Amygdala (tissue), 56 donors: ENCODE measurements at places on chromosomes 3 and 15.
A peak's percentile ranks its signal among the peaks of the same experiment; 100 is the strongest.

GRCh38 chr3:116367761-116368395 lies 77.4 kb downstream of the LSAMP start:
- no peak for DNase-seq

DNA sequence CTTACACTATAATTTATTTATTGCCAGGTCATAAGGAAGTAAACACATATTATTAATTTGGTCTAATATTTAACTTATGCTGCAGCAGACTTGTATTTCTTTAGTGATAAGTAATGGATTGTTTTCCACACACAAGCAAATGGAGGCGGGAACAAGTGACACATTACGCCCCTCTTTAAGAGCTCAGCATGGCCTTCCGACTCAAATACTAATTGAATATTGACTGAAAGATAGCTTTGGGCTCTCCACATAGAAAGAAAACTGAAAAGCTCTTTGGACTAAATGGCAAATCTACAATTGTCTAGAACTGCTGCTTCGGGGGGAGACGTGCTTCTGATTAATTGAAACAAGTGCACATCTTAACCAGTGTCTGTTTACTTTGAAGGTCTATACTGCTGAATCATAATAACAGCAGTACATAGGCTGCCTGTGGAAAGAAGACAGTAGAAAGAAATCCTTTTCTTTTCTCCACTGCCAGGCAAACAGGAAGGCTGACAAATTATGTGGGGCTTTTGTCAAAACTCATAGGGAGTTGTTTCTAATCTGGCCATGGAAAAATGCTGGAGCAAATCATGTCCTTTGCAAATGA lies 15.9 kb downstream of the CADPS start:
- no peak for DNase-seq

DNA sequence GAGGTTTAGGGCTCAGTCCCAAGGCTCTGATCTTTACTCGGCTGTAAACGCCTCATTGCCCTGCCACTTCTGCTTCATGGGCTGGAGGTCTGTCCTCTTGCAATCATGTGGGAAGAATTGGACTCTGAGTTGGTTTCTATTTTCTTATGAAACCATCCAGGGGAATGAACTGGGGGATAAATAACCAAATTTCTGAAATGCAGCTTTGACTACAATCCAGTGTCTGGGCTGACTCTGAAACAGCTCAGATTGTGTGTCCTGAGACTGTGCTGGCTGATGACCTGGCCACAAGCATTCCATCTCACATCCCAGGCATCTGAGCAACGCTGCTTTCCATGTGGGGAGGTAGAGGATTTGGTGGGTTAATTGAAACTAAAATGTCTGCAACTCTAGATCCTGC lies 71.0 kb upstream of the GALNT15 start:
- DNase-seq, result no peak

GRCh38 chr15:101444807-101445508 lies 44.5 kb downstream of the PCSK6 start:
- no peak for DNase-seq

- DNase-seq, result no peak
These were observed 26.6 kb upstream of the KY start for GRCh38 chr3:134677196-134677986.

GRCh38 chr3:183427196-183427875 lies 1.1 kb downstream of the MCF2L2 start:
- peak; percentile 16 for DNase-seq

DNA sequence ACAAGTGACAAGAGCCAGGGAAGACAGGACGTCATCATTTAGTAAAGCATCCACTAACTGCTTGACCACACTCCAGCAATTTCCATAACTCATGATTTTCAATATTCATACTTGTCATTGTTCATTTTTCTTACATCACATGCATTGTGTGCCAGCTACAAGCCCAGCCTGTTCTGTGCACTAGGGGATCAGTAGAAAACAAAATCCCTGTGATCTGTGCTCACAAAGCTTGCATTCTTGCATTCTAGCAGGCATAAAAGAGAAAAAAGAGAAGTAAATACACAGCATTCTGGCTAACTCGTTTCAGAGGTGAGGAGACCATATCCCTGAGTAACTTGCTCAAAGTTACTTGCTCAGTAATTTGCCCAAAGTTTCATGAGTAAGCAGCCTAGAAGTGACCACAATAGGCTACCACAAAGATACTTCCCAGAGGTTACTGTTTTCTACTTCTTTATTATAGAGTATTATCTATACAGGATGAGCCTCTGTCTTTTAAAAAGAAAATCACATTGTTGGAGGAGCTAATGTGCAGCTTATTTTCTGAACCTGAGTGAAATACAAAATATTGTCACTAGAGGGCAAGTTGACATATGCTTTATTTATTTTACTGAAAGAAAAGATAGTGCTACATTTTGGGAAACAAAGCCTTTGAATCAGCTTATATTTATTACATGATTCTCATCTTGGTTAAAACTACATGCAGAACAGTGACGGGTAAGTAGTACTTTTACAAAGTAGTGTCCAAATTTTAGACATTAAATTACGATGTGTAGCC lies 701.4 kb upstream of the LMCD1 start:
- DNase-seq, result no peak

- DNase-seq, result no peak
These were observed 263.8 kb downstream of the TBC1D5 start for GRCh38 chr3:17478673-17479072.

DNA sequence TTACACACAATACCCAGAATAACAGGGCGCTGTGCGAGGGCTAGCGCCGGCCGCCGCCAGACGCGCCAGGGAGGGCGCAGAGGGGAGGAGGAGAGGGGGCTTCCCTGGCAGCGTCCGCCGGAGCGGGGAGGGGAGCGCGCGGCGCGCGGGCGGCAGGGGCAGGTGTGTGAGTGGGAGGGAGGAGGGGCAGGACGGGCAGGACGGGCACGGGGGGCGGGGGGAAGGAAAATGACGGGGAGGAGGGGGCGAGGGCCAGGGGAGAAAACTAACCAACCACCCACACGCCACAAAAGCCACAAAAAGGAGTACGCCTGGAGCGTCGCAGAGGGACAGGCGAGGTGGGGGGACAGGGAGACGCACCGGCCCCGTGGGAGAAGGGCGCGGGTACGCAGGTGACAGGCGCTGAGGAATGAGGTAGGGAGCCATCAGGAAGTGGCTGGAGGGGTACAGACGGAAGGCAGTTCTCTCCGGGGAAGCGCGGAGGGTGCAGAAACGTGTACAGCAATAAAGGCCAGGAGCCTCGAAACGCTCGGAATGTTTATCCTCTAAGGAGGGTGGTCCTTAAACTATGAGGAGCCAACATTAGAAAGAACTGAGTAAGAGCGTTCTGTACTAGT lies 610 bp upstream of the SATB1 start:
- peak; percentile 76 for DNase-seq

DNA sequence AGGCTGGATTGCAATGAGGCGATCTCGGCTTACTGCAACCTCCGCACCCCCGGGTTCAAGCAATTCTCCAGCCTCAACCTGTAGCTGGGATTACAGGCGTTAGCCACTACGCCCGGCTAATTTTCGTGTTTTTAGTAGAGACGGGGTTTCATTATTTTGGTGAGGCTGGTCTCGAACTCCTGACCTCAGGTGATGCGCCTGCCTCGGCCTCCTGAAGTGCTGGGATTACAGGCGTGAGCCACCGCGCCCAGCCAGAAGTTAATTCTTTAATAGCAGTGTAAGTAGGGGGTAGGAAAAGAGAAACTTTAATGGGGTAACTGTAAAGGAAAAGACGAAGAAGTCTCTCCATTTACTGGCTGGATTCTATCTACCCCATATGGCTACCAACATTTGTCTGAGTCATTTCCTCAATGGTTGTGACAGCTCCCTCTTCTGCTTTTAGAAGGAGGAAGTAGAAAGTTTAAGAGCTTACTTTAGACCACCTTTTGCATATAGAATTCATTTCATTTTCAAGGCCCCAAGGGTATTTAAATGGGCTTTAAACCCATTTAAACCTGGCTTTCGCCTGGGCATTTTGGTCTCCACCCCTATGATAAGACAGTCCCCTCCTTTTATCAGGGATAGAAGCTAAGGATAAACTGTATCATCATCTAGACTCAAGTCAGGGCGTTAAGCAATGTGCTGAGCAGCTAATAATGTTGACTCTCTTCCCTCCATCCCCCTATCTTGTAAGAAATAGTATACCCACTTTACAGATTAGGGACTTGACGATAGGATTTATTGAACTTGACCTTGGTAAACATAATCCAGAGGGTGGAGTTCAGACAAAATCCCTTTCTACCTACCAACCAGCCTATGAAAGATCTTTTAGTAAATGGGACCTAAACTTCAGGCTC lies 1.1 kb upstream of the CDV3 start:
- no peak for DNase-seq

GRCh38 chr3:90145094-90145860 lies 1037.9 kb downstream of the EPHA3 start:
- DNase-seq, result no peak

- DNase-seq, result peak; percentile 11
These were observed 1.6 kb downstream of the SPRED1 start for GRCh38 chr15:38254051-38254883.

DNA sequence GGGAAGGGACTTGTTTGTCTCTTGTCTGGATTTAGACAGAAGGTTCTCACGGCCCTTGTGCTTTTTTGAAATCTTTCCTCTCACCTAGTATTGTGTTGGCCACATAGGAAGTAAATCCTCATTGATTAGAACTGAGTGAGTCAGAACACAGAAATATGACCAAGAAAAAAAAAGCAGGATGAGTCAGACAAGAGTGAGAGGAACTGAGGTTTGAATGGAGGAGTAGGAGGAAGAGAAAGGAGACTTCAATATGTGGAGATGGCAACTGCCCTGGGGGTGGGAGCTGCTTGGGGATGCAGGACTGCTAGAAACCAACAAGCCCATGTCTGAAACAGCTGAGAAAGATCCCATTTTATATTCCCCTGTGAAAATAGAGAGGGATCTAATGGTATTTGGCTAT lies 194.1 kb upstream of the ZBTB20 start:
- DNase-seq, result no peak

DNA sequence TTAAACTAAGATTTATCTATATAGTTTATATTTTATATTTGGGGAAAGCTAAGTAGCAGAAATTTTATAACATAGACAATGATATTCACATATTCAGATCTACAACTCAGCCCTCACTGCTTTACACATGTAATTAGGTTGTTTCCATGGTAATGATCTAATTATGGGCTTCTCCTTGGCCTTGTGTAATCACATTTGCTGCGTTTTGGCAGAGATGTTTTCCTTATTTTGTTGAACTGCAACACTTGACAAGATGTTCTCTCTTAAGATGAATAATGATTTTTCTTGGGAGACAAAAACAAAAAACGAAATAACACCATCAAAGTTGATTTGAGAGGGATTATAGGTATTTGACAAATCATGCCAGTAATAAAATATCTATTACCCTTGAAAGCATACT lies 635.6 kb upstream of the TBL1XR1 start:
- DNase-seq, result no peak

DNA sequence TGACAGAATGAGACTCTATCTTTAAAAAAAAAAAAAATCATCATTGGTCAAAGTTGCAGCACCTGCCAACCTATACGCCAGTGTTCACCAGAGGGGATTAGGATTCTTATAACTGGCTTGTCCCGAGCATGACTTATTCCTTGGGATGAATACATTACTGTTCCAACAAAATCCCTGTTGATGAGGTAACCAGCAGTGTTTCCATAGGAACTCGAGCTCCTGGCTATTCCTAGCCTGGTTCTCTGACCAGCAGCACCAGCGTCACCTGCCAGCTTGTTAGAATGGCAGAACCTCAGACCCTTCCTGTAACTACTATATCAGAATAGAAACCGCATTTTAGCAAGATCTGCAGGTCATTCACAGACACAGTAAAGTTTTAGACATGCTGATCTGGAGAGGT lies 364.4 kb downstream of the PTPRG start:
- no peak for DNase-seq

DNA sequence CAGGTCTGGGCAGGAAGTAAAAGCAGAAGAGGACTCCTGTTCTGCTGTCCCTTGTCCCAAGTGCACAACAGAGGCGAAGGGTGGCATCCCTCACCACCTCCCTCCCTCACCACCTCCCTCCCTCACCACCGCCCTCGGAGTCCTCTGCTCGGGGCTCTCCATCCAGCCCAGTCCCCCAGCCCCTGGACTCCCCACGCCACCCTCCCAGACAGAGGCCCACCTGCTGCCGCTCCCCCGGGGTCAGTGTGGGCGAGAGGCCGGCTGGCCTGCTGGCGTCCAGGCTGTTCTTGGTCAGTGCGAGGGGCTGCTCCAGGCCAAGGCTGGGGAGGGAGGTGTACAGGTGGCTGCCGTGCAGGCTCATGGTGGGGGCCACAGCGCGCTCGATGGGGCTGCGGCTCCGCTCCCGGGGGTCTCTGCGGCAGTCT lies 79.1 kb downstream of the VGLL4 start:
- no peak for DNase-seq

- no peak for DNase-seq
These were observed 47.2 kb upstream of the ICE2 start for GRCh38 chr15:60526127-60526616.

DNA sequence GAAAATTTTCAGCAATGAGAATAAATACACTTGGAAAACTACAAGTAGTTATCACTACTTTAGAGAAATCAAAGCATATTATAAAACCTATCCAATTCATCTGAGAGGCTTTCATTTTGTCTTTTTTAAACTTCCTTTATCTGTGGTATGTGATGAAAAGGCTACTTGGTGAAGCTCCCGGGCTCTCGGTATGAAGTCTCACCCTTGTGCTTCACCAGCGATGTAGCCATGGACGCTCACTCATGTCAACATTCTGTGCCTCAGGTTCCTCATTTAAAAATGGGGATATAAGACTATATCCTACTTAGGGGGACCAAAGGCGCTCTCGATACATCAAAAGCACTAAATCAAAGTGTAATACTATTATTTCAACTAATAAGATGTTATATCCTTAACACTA lies 14.9 kb downstream of the SATB1 start:
- DNase-seq, result no peak

DNA sequence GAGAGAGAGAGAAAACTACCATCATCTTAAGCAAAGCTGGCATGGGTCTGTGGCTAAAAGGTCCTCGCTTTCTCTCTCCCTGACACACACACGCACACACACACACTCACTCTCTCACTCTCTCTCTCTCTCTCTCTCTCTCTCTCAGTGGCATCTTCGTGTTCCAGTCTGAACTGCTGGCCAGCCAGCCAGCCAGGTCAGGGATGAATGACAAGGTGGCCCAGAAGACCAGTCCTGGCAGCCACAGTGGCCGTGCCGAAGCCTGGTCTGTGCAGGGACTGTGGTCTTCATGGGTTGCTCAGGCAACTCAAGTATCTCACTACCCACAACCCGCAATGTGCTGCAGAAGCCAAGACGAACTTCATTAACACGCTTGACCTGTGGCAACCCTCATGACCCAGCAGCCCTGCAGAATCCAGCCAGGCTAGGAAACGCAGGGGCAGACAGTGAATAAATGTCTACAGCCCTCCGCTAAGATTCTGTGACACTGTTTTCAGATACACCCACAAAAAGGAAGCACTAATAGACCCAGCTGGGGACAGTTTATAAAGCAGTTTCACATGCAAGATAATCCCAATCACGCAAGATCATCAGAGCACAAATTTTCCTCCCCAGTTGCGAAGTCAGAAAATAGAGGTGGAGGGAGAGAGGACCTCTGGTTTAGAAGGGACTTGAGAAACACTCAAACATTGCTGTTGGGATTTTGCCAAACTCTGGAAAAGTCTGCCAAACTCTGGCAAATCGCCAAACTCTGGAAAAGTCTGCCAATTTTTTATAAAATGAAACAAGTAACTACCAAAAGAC lies 66.4 kb downstream of the XXYLT1 start:
- DNase-seq, result no peak
